ENCODE measurements at places on chromosomes 6 and 20.

DNA sequence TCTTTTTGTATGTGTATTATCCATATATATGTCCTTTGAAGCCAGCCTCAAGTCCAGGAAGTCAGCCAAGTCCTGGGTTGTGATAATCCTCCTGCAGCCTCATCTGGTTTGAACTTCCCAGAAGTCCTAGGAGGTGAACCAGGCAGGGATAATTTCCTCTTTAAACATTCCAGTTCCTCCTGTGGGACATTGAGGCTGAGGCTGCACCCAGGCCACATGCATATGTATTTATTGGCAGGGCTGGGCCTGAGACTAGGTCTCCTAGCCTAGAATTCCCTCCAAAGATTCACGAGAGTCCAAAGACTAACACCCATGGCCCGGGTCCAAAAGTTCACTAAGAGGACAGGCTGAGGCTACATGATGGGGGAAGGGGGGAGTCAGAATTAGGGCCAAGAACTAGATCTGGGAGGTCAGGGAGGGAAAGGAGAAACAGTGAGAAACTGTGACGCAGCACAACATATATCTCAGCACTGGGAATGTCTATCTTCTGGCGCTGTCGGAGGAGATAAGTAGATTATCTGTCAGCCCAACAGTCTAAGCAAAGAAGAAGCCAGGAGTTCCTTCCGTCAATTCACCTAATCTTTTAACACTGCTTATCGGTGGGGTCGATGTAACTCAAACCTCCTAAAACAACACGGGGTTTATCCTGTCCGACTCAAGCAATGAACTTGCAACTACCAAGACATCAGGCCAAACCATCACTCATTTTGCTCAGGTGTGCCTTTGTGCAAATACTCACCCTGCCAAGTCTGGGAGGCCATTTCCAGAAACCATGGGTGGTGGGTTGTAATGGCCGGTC, 43.3 kb downstream of the SNX5 start:
- no peak for DNase-seq

DNA sequence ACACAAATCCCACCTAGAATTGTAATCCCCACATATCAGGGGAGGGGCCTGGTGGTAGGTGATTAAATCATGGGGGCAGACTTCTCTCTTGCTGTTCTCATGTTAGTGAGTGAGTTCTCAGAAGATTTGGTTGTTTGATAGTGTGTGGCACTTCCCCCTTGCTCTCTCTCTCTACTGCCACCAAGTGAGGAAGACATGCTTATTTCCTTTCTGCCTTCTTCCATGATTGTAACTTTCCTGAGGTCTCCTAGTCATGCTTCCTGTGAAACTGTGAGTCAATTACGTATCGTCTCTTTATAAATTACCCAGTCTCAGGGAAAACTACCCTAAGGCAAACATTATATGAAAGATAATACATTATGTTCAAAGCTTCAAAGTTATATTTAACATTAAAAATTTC, 1297.5 kb upstream of the CITED2 start:
- no peak for DNase-seq

DNA sequence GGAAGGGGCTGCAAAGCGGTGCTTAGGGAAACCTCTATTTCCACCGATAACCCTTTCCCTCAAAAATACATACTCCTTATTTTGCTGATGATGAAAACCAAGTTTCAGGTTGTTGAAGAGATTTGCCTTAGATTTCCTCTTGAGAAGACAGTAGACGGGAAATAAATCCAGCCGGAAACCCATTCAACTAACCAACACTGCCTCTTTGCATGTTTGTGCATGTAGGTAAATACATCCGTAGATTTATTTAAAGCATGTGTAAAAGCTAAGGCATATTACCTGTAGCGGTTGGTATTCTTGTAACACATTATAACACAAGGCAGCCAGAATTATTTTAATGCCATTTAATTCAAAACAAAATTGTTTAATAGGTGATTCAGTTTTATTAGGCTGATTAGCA, 136.3 kb upstream of the SLC22A23 start:
- DNase-seq = no peak

DNA sequence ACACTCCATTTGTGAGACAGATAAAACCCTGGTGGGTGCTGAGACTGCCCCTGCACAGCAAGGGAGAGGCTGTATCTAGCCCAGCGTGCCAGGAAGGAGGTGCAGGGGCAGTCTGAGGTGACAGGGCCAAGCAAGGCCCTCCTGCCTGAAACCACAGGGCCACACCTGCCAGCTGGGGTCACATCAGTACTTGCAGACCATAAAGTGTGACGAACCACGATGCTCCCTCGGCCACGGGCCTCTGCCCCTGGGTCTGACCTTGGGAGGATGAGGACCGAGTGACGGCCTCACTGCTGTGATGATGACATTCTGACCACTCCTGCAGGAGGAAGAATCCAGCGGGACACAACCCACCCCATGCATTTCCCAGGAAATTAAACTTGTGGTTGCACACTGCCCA, 75.1 kb downstream of the NINL start:
- no peak for DNase-seq

- no peak for DNase-seq
Observed at GRCh38 chr6:17580518-17581048, 19.5 kb upstream of the FAM8A1 start.

- DNase-seq = no peak
Observed at GRCh38 chr6:49519660-49520059, 19.9 kb downstream of the GLYATL3 start.

GRCh38 chr6:87572021-87572420, 17.8 kb downstream of the RARS2 start:
- DNase-seq = no peak

- DNase-seq = no peak
Observed at GRCh38 chr6:89216411-89216810, 747 bp downstream of the GABRR1 start.

DNA sequence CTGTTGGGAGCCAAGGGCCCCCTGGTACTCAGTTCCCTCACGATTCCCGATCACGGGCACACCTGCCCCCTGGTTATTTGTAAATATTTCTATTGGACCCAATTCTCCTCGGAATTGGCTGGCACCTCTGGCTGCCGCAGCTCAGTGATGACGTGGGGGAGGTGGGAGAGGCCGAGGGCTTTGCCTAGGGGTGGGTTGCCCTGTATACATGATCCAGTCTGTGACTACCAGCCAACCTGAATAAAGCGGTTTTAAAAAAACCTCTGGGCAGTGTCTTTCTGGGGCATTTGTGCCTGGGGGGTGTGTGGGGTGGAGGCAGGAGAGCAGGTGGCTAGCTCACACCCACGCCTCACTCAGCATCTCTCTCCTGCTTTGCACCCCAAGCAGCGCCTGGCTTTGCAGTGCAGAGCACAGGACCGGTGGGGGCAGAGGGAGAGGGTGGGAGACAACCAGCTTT, 42.2 kb downstream of the VSTM2L start:
- DNase-seq = no peak

GRCh38 chr6:139430899-139431601, 56.6 kb upstream of the CITED2 start:
- DNase-seq = no peak

DNA sequence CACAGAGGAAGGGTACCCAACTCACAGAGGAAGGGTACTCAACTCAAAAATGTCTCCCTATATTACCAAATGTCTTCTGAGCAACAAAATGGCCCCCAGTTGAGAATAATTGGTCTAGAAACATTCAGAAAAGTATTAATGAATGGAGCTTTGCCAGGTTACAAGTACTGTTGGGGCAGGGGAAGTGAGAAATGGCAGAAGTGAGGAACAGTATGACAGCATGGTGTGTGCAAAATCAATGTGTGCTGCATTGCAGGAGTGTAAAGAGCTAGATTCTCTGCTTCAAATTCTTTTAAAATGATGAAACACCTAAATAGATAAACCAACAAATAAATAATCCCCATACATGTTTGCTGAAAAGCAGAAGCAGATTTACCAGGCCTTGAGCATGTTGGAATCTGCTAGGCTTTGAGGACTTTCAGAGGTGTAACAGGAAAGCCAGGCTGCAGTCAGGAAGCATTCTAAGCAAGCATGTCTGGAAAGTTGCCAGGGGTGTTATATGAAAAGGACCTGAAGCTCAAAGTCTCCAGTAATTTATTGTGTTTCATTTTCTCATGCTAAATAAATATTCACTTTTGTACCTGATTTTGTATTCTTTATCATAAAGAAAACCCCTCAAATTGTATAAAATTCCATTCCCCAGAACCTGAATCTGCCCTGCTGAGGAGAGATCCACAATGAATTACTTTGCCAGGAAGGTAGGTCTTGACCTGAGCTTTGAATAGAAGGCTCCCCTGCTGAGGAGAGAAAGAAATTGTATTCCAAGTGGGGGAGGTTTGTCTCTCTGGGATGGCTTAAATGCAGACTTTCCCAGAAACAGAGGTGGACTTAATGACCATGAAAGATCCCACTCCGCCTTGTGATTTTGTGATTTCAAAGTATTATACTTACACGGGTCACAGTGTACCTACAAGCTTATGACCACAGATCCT, 265.0 kb upstream of the MARCKS start:
- DNase-seq = no peak

GRCh38 chr6:10890151-10890550, 3.3 kb downstream of the SYCP2L start:
- DNase-seq = no peak

DNA sequence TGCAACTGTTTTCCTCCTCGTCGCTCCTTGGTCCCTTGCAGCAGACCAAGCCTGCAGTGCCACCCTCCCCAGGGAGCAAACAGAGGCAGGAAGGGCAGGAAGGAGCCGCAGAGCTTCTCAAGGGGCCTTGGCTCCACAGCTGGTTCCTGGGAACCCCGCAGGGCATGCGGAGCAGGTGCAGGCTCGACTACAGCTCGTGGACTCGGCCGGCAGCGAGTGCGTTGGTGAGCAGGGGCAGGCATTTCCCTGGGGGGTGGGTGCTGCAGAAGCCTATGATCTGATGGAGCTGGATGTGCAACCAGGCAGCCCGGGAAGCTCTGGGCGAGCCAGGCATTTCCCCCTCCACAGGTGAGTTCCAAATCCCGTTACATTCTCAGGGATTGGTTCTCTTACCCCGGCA, 37.1 kb downstream of the FRMD1 start:
- no peak for DNase-seq

GRCh38 chr6:160190081-160190480, 68.5 kb downstream of the SLC22A1 start:
- DNase-seq = no peak

GRCh38 chr6:8383584-8383983, 51.8 kb downstream of the SLC35B3 start:
- no peak for DNase-seq

DNA sequence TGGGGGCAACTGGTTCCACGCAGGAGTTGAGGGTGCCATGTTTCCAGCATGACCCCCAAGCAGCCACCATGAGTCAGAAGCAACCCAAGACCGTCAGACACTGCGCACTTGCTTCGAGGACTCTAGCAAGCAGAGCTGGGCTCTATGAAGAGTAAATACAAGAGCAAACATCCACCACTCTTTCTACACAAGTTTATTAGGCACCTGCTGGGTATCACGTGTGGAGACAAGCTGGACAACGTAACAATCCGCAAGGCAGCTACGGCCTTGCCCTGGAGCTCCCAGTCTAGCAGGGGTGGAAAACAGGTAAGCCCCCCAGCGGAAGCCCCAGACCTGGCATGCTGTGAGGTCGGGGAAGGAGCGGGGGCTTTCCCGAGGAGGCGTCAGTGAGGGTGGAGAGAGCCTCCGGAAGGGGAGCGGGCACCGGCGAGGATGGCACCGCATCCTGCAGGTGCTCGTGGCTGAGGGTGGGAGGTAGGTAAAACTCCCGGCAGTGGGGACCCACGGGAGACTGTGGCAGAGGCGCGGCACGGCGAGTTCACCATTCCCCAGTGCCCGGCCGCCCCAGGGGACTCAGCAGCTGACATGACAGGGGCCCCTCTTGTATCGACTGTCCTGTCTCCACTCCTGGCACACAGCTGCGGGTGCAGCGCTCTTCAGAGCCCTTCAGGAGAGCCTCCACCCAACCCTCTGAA, 33.6 kb downstream of the GNAS-AS1 start:
- no peak for DNase-seq

DNA sequence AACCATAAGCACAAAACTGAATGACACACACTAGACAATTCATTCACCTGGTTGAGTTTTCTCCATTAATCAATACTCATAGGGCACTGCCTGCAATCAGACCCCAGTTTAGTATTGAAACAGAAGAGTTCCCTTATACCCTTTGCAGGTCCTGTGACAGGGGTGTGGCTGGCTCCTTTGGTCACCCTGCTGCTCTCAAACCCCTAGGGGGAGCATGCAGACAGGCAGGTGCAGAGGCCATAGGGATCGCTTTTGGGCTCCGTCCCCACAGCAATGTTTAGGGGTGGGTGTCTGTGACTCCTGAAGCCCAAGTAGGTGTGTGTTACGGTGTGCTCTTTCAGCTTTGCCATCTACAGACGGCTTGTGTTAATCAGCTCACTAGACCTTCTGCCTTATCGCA, 210.4 kb downstream of the CENPW start:
- no peak for DNase-seq

- DNase-seq = no peak
Observed at GRCh38 chr6:41626917-41627316, 11.4 kb upstream of the MDFI start.

- no peak for DNase-seq
Observed at GRCh38 chr20:36720510-36720909, 25.4 kb downstream of the NDRG3 start.

DNA sequence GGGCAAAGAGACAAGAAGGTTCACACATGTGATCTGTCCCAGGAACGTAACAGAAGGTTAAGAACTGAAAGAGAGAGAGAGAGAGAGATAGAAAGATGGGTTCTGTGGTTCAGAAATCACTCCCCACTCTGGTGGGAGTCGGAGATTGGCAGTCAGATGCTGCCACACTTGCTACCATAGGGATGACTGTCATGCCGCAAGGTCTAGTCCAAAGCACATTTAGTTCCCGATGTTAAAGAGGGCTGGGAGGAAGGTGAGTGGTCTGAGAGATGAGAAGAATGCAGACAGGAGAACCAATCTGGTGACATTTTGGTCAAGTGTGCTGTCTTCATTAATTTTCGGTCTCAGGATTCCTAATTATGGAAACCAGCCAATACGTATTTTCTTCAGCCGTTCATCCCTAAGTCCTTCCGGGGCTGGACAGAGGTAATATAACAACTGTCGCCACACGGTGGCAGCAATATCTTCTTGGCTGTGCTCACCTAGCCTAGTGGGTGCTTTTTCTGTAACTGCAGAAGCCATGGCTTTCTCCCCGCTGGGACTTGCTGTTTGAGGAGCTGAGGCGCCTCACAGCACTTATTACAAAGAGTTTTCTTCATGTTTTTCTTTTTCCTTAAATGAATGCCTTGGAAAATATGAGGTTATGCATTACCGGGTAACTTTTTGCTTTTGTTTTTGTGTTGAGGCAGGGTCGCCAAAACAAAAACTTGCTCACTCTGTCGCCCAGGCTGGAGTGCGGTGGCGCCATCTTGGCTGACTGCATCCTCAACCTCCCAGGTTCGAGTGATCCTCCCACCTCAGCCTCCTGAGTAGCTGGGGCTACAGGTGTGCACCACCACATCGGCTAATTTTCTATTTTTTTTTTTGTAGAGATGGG, 46.0 kb downstream of the SLC35D3 start:
- peak; percentile 82 for DNase-seq

GRCh38 chr20:25033265-25033923, 24.5 kb downstream of the ACSS1 start:
- no peak for DNase-seq

- DNase-seq = no peak
Observed at GRCh38 chr20:2891343-2891742, 18.1 kb downstream of the PTPRA start.

- DNase-seq = no peak
Observed at GRCh38 chr6:143750877-143751276, 73.1 kb downstream of the PHACTR2 start.

GRCh38 chr6:15351631-15352030, 105.8 kb downstream of the JARID2 start:
- DNase-seq = no peak

Measured in GM13977 (cell line).